ENCODE measurements at places on chromosomes 16 and 17. TPM values are rescaled to one million over a fixed set of nuclear protein-coding genes. Genes with fewer than 3 reads are reported as not detected.

GRCh38 chr16:3868556-3868955, 12.0 kb downstream of the CREBBP start:
- no peaks in the 10 kb centered on the region for H3K27me3 ChIP-seq
- DNase-seq: no peak
- peaks cover 38% of the 10 kb centered on the region for H3K4me1 ChIP-seq
- no peak overlapping the region for H3K4me3 ChIP-seq

GRCh38 chr16:4103745-4104144, 12.5 kb downstream of the ADCY9 start:
- no peaks in the 10 kb centered on the region for H3K27me3 ChIP-seq
- H3K27ac ChIP-seq: no peak overlapping the region
- no peak overlapping the region for H3K4me3 ChIP-seq
- no peaks in the 10 kb centered on the region for H3K36me3 ChIP-seq

GRCh38 chr17:30299000-30299399, 7.3 kb upstream of the BLMH start:
- no peaks in the 10 kb centered on the region for H3K4me1 ChIP-seq
- no peaks in the 10 kb centered on the region for H3K27me3 ChIP-seq
- no peaks in the 10 kb centered on the region for H3K36me3 ChIP-seq
- no peak overlapping the region for H3K4me3 ChIP-seq
- no peak for DNase-seq

DNA sequence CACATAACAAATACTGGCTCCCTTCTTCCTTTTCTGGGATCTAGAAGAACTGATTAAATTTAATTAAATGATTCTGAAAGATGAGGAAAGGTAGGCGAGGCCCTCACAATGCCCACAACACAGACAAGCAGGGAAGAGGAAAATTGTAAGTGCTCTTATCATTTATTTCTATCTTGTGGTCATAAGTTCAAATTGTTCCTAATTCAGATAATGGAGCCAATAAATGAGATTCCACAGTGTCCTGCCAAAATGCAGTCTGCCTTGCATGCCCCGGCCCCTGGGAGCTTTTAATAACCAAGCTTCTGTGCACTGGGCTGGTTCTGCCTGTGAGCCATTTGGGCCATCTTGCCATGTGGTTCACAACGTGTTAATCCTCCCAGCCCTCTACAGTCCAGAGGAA, 97.0 kb downstream of the CMC2 start:
- H3K27me3 ChIP-seq: no peaks in the 10 kb centered on the region
- no peaks in the 10 kb centered on the region for H3K4me1 ChIP-seq
- no peak overlapping the region for H3K27ac ChIP-seq
- DNase-seq: no peak
- no peaks in the 10 kb centered on the region for H3K36me3 ChIP-seq

GRCh38 chr16:53091466-53092211, 36.8 kb downstream of the CHD9 start:
- peaks cover 15% of the 10 kb centered on the region for H3K4me1 ChIP-seq
- no peaks in the 10 kb centered on the region for H3K36me3 ChIP-seq
- DNase-seq: peak; percentile 43

DNA sequence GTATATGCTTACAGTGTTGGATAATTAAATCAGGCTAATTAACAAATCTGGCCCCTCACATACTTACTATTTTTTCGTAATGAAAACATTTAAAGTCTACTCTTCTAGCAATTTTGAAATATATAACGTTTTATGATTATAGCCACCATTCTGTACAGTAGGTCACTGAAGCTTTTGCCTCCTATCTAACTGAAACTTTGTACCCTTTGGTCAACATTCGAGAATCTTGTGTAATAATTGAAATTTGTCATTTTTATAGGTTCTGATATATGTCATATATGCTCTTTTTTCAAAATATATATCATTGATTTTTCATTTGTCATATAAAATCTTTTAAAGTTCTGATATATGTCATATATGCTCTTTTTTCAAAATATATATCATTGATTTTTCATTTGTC, 12.7 kb downstream of the PHKB start:
- H3K4me1 ChIP-seq: no peaks in the 10 kb centered on the region
- H3K27ac ChIP-seq: no peak overlapping the region
- H3K36me3 ChIP-seq: no peaks in the 10 kb centered on the region
- no peaks in the 10 kb centered on the region for H3K27me3 ChIP-seq
- DNase-seq: no peak
- no peak overlapping the region for H3K4me3 ChIP-seq

DNA sequence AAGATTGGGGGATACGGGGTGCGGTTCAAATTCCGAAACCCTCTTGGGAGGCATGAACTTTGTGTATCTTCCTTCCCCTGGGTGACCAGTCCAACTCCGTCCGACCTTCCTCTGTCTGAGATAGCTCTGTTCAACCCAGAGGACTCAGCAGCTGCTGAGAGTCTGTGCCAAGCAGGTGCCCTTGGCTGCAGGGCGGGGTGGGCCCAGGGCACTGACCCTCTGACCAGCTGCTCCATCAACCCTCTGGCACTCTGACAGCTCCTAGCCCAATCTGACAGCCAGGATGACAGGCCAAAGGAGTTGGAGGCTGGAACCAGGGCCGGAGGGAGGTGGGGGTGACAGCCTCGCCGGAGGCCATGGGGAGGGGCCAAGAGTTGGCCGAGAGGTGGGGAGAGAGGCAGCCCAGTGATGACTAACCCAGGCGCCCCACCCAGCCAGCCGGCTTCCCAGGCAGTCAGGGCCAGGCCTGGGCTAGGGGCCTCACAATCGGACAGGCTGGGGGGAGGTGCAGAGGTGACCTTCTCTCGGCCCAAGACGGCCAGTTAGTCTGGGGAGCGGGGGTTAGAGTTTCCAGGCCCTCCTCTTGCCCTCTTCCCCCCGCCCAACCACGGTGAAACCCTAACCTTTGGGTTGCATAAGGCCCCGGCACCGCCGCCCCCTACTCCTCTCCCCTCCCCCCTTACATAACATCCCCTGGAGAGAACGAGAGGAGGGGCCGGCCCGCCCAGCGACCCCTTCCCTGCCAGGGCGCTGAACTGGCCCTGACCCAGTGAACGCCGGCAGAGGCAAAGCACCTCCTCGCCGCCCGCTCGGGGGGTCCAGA, 5.0 kb upstream of the TLCD2 start:
- DNase-seq: peak; percentile 95
- H3K4me3 ChIP-seq: peak overlapping the region; percentile 73
- peaks cover 19% of the 10 kb centered on the region for H3K4me1 ChIP-seq
- no peaks in the 10 kb centered on the region for H3K27me3 ChIP-seq
- H3K36me3 ChIP-seq: no peaks in the 10 kb centered on the region
- H3K27ac ChIP-seq: peak overlapping the region; percentile 95

GRCh38 chr16:35687071-35687470, 2227.7 kb downstream of the TP53TG3F start:
- H3K4me3 ChIP-seq: no peak overlapping the region
- no peak overlapping the region for H3K27ac ChIP-seq
- no peak for DNase-seq
- no peaks in the 10 kb centered on the region for H3K4me1 ChIP-seq
- no peaks in the 10 kb centered on the region for H3K27me3 ChIP-seq

GRCh38 chr17:7515911-7516610, 31.9 kb downstream of the POLR2A start:
- H3K27ac ChIP-seq: no peak overlapping the region
- no peaks in the 10 kb centered on the region for H3K4me1 ChIP-seq
- DNase-seq: no peak
- no peak overlapping the region for H3K4me3 ChIP-seq
- H3K36me3 ChIP-seq: no peaks in the 10 kb centered on the region
- no peaks in the 10 kb centered on the region for H3K27me3 ChIP-seq

DNA sequence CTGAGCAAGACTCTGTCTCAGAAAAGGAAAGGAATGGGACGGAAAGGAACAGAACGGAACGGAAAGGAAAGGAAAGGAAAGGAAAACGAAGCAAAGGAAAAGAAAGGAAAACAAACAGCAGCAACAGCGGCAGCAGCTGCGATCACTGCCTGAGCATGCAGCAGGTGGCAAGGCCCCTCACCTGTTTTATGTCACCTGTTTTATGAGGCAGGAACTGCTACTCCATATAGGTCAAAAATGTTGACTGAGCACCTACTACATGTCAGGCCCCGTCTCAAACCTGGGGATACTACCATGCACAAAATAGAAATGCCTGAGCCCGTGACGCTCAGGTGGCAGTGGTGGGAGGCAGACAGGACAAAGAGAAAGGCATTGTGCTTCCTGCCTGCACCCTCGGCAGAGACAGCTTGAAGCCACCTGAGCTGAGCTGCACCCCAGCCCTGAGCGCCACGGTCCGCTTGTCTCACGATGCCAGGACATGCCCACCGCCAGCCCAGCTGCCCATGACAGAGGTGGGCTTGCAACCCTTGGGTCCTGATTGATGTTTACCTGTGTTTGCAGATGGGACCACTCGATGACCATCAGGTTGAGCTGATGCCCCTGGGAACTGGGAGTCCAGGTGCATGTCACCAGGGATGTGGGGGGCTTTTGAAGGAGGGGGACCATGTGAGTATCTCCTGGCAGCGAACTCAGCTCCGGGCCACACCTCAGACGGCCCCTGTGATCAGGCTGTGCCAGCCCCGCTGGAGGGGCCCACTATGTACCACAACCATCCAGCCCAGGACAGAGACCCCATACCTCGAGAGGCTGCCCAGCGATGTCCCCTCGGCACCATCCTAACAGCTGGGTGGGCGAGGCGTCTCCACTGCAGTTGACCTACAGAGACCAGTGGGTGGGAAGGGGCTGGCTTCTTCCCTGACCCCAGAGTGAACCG, 77.4 kb downstream of the RMI2 start:
- no peak for DNase-seq
- H3K27ac ChIP-seq: no peak overlapping the region
- H3K36me3 ChIP-seq: no peaks in the 10 kb centered on the region
- H3K4me1 ChIP-seq: no peaks in the 10 kb centered on the region

DNA sequence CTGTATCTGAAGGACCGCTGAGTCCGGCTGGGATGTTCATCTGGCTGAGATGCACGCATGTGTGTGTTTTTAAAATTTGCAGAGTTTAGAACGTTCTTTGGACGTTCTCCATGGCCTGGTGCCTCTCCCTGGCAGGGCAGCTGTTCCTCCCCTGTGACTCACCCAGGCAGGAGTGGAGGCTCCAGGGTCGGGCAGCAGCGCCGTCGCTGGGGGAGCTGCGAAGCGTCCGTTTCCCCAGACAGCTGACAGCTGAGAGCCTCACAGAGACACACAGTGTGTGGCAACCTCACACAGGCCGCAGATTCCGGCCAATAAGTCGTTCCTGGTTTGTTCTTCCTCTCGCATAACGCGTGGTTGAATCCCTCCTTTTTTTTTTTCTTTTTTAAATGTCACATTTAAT, 80.6 kb downstream of the OR1D5 start:
- H3K27ac ChIP-seq: no peak overlapping the region
- H3K4me3 ChIP-seq: no peak overlapping the region
- H3K4me1 ChIP-seq: peaks cover 12% of the 10 kb centered on the region
- H3K36me3 ChIP-seq: no peaks in the 10 kb centered on the region
- DNase-seq: peak; percentile 90
- no peaks in the 10 kb centered on the region for H3K27me3 ChIP-seq

- H3K27me3 ChIP-seq: no peaks in the 10 kb centered on the region
- no peaks in the 10 kb centered on the region for H3K4me1 ChIP-seq
- DNase-seq: no peak
- H3K36me3 ChIP-seq: no peaks in the 10 kb centered on the region
- no peak overlapping the region for H3K4me3 ChIP-seq
Observed at GRCh38 chr16:70364399-70364798, 17.7 kb downstream of the DDX19A start.

GRCh38 chr17:65973237-65973636, 218.7 kb downstream of the CEP112 start:
- H3K4me3 ChIP-seq: no peak overlapping the region
- H3K36me3 ChIP-seq: no peaks in the 10 kb centered on the region
- no peak for DNase-seq
- H3K4me1 ChIP-seq: no peaks in the 10 kb centered on the region
- no peaks in the 10 kb centered on the region for H3K27me3 ChIP-seq
- H3K27ac ChIP-seq: no peak overlapping the region

DNA sequence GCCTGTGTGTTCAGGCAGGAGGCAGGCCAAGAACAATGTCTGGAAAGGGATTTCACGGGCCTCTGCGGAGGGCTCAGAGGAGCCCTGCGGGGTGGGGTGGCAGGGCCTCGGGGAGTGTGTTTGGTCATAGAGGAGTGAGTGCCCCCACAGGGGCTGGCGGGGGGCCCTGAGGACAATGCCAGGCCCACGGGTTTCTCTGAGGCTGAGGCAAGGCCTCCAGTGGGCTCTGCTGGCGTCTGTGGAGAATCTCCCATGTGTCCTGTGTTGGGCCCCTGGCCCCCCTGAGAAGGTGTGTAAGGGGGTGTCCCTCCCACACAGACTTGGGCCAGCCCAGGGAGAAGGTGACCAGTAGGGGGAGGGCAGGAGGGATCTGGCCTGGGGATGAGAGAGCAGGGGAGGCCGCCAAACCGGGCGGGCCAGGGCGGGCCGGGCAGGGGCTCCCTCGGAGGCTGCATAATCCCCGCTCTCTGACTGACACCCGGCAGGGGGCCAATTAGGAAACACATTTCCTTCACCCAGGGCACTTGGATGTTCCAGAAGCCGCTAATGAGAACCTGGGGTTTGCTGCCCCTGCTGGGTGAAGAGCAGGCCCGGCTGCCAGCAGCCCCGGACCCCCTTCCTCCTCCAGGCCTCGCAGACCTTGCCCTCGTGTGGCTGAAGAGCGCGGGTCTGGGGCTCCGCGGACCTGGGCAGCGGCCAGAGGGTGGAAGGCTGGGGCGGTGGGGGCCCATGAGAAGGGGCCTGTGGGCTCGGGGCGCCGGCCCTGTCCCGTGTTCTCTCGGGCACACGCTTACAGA, 204.2 kb downstream of the NTN1 start:
- H3K27ac ChIP-seq: no peak overlapping the region
- H3K27me3 ChIP-seq: no peaks in the 10 kb centered on the region
- no peaks in the 10 kb centered on the region for H3K36me3 ChIP-seq
- no peak for DNase-seq
- no peak overlapping the region for H3K4me3 ChIP-seq
- no peaks in the 10 kb centered on the region for H3K4me1 ChIP-seq

DNA sequence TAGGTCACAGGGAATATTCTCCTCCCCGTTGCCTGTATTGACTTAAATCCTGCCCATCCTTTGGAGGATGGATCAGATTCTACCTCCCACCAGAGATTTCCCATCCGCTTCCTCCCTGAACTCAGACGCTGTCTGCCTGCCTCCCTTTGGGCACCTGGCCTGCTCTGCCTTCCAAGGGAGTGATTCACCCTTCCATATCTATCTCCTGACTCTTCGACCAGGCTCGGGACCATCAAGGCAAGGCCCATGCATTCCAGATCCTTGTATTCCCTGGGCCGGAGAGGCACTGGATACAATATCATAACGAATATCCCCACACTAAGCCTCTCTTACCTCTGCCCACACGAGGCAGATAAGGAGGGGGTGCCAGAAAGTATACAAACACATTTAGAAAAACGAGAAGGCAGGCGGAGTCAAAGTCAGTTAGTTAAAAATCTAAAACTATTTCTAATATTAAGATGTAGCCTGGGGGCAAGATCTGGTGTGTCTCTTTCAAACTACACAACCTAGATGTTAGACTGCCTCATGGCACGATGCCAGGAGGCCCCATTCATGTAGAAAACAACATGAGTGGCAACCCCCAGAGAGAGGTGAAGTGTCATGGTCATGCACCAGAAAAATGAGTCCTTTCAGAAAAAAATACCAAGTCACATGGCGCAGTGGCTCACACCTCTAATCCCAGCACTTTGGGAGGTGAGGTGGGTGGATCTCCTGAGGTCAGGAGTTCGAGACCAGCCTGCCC, 9.2 kb downstream of the PMP22 start:
- DNase-seq: no peak
- no peak overlapping the region for H3K4me3 ChIP-seq
- H3K27ac ChIP-seq: no peak overlapping the region
- no peaks in the 10 kb centered on the region for H3K27me3 ChIP-seq

The MRPL28 gene
- 52.8 TPM for total RNA-seq

The IL32 gene
- total RNA-seq: 9.9 TPM

The NPIPA3 gene
- total RNA-seq: 1.5 TPM

The SYT17 gene
- 1.3 TPM for total RNA-seq

The CDC6 gene
- 1.6 TPM for total RNA-seq

The ADAM11 gene
- 0.43 TPM for total RNA-seq

The CIBAR2 gene
- total RNA-seq: 3.7 TPM

The PDE6G gene
- total RNA-seq: 0.22 TPM

The TBX6 gene
- 1.5 TPM for total RNA-seq

The PYDC1 gene
- total RNA-seq: not detected
